ENCODE measurements at places on chromosomes 16 and 17. TPM values are rescaled to one million over a fixed set of nuclear protein-coding genes. Genes with fewer than 3 reads are reported as not detected.

Gene RNF222
- not detected for polyA plus RNA-seq

DNA sequence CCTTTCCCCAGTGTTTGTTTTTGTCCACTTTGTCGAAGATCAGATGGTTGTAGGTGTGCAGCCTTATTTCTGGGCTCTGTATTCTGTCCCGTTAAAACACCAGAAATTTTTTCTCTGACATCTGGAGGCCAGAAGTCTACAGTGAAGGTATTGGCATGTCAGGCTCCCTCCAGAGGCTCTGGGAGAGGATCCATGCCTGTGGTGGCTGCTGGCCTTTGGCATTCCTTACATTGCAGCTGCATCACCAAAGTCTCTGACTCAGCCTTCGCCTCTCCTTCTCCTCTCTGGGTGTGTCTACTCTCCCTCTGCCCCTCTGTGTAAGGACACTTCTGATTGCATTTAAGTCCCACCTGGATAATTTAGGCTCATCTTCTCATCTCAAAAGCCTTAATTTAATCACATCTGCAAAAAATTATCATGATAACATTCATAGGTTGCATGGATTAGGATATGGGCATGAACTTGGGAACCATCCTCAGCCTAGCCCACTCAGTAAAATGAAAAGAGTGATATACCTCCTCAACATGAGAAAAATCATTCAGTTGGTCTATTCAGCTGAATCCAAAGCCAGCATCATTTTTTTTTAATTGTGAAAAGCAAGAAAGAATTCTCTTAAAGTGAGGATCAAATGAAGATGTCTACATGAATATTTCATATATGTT, 78.0 kb downstream of the MAP2K6 start:
- no peak overlapping the region for H3K4me3 ChIP-seq
- no peaks in the 10 kb centered on the region for H3K4me1 ChIP-seq

Gene HOXB2
- polyA plus RNA-seq: 7.8 TPM

DNA sequence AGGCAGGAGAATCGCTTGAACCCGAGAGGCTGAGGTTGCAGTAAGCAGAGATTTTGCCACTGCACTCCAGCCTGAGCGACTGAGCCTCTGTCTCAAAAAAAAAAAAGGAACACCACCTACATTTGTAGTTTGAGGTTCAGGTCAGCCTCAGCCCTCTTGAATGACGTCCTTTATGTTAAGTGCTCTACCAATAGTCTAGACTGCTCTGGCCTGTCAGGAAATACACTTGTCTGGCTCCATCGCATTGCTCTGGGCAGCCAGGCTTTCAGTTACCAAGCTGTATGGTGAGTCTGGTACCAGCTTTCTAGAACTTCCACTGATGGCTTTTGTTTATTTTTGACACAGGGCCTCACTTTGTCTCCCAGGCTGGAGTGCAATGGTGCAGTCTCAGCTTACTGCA, 11.4 kb downstream of the SOCS7 start:
- H3K27ac ChIP-seq: no peak overlapping the region
- H3K36me3 ChIP-seq: no peaks in the 10 kb centered on the region
- no peak for DNase-seq
- peaks cover 18% of the 10 kb centered on the region for H3K4me1 ChIP-seq
- no peak overlapping the region for H3K4me3 ChIP-seq

DNA sequence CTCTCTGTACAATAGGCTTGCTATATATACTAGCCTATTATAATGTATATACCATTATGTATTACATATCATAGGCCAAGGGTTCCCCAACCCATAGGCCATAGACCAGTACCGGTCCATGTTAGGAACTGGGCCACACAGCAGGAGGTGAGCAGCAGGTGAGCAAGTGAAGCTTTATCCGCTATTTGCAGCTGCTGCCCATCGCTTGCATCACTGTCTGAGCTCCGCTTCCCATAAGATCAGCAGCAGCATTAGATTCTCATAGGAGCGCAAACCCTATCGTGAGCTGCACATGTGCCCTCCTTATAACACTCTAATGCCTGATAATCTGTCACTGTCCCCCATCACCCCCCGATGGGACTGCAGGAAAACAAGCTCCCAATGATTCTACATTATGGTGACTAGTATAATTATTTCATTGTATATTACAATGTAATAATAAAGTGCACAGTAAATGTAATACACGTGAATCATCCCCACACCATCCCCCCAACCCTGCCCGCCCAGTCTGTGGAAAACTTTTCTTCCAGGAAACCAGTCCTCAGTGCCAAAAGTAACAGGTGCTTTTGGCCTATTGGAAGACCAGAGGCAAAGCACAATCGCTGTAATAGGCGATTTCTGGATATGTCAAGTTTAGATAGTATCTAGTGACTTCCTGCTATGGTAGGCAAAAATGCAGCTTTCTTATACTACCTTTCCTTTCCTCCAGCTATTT, 84.1 kb downstream of the MYH11 start:
- H3K4me1 ChIP-seq: peaks cover 17% of the 10 kb centered on the region
- H3K27me3 ChIP-seq: no peaks in the 10 kb centered on the region
- no peak for DNase-seq

- H3K4me1 ChIP-seq: peaks cover 43% of the 10 kb centered on the region
- H3K4me3 ChIP-seq: no peak overlapping the region
- DNase-seq: no peak
- H3K36me3 ChIP-seq: no peaks in the 10 kb centered on the region
- H3K27ac ChIP-seq: no peak overlapping the region
- H3K27me3 ChIP-seq: peaks cover 98% of the 10 kb centered on the region
Observed at GRCh38 chr16:86505185-86505898, 5.0 kb upstream of the FOXF1 start.

Measured in heart right ventricle (tissue), 16 donors.